ENCODE measurements at places on chromosomes 2 and 18.

GRCh38 chr18:48098538-48098937 lies 168.1 kb upstream of the SMAD2 start:
- DNase-seq: no peak

- DNase-seq: no peak
Observed at GRCh38 chr2:190062601-190063000, at the start of gene MSTN. Gene MSTN (minus strand): TSS chr2:190062729. CDS start chr2:190062596, 133 bp downstream.

DNA sequence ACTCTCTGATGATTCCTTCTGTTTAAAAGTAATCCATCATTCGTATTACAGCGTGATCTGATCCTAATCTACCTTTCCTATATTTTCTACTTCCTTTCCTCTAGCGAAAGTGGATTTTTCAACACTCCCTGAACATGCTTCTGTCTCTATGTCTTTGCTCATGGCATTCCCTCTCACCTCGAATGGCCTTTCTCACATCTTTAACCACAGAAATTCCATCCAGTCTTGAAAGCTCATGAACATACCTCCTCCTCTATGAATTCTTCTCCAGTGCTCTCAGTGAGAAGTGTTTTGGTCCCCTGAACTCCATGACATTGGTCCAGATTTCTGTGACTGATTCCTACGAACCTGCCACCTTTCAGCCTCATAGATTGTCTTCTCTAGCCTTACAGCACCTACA lies 323.2 kb downstream of the RAD51AP2 start:
- no peak for DNase-seq

DNA sequence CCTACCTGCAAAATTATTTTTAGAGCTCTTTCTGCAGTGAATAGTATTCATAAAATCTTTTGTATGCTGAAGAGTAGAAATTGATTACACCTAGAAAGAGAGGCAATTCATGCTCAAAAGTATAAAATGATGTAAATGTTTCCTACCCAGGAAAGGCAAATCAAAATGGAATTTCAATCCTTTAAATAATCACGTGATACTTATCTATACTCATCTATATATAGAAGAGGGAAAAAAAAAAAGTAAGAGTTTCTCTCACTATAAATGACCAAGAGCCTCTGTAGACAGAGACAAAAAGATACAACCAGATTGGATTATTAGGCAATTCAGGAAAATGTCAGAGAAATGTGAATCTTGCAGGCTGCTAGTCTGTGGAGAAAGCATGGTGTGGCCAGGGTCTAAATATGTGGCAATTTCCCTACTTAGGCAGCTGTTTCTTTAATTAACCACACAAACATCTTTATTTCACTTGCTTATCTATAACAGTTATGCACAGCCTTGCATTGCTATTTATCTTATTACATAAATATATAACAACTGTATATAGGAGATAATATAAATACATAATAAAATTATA lies 39.5 kb downstream of the METTL8 start:
- DNase-seq: no peak

- DNase-seq: no peak
Observed at GRCh38 chr18:69588301-69588700, 187.6 kb downstream of the DOK6 start.

- DNase-seq: no peak
Observed at GRCh38 chr2:9665898-9666297, 35.1 kb upstream of the YWHAQ start.

- DNase-seq: no peak
Observed at GRCh38 chr18:73987247-73987980, 160.2 kb downstream of the FBXO15 start.

- DNase-seq: no peak
Observed at GRCh38 chr2:146879882-146880281, 964.9 kb upstream of the ACVR2A start.

DNA sequence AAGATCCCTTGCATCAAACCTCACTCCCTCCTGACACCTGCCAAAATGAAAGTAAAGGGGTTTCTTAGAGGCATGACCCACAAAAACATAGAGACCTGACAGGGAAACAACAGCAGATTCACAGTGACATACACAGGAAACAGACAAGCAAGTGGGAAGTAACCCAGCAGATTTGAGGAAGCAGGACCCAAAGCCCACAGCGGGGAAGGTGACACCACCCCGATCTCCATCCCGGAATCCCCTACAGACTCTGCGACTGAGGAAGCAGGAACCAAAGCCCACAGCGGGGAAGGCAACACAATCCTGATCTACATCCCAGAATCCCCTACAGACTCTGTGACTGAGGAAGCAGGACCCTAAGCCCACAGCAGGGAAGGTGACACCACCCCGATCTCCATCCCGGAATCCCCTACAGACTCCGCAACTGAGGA lies 21.6 kb downstream of the CIB4 start:
- DNase-seq: no peak

DNA sequence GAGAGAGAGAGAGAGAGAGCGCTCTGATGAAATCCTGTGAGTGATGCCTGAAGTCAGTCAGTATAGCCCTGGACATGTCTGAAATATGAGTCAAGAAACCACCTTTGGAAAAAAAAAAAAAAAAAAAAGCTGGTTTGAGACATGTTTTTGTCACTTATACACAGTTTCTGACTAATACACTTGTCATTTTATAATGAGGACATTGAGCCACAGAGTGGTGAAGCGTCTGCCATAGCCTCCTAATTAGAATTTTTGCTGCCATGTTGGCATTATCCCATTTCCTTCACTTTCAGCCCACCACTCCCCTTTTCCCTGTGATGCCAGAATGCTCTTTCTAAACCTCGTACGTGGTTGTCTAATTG lies 15.7 kb upstream of the MYO3B start:
- no peak for DNase-seq

- DNase-seq: no peak
Observed at GRCh38 chr18:22515250-22515649, 97.5 kb upstream of the CTAGE1 start.

Data from T-helper 2 cell (primary cell).